ENCODE measurements at places on chromosomes 2 and 18.

- no peak for DNase-seq
These were observed 217.9 kb downstream of the VAPA start for GRCh38 chr18:10131460-10132395.

DNA sequence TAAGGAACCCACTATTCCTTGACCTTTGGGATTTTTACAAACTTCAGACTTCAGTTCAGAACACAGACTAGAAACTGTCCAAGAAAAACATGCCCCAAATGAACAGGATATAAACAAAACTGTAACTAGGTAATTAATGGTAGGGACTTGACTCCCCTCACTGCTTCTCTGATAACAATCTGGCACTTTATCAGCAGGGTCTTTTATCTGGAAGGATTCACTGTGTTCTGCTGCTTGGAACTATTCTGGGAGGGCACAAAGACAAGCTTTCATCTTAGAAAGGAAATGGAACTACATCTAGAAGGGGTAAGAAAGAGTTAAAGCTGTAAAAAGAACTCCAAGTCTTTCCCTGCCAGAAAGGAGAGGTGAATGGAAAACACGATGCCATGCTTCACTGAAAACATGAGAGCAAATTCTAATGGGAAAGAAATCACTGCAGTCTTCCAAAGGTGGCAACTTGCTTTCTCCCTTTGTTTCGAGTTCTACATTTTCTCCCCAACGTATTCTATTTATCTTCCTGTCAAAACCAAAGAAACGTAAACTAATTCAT is 181.2 kb downstream of the THADA start:
- DNase-seq = no peak

- DNase-seq = no peak
These were observed 271.1 kb downstream of the PRKCE start for GRCh38 chr2:45922577-45922988.

DNA sequence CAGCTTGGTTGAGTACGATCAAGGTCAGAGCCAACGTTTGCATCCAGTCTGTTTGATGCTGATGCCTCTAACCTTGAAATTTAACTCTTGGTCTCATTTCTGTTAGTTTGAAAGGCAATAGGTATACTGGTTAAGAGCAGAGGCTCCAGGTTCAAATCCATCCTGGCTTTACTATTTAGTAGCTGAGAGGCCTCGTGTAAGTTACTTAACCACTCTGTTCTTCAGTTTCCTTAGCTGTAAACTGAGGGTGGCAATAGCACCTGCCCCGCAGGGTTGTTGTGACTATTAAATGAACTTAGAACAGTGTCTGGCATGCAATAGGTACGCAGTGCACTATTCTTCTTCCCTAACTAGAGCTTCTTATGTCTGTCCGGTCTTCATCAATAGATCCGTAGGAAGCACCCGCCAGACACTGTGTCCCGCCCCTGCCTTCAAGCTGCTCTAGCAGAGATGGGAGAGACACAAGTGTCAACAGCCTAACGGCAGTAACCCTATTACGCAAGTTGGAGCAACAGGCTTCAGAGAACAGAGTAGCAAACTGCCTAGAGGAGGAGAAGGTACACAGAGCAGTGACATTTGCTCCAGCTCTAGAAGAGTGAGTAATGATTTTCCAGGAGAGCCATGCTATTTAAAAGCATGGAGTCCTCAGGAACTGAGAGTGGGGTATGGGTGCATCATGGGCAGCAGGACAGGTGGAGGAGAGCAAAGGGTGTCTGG is 62.7 kb upstream of the ST3GAL5 start:
- DNase-seq = no peak

DNA sequence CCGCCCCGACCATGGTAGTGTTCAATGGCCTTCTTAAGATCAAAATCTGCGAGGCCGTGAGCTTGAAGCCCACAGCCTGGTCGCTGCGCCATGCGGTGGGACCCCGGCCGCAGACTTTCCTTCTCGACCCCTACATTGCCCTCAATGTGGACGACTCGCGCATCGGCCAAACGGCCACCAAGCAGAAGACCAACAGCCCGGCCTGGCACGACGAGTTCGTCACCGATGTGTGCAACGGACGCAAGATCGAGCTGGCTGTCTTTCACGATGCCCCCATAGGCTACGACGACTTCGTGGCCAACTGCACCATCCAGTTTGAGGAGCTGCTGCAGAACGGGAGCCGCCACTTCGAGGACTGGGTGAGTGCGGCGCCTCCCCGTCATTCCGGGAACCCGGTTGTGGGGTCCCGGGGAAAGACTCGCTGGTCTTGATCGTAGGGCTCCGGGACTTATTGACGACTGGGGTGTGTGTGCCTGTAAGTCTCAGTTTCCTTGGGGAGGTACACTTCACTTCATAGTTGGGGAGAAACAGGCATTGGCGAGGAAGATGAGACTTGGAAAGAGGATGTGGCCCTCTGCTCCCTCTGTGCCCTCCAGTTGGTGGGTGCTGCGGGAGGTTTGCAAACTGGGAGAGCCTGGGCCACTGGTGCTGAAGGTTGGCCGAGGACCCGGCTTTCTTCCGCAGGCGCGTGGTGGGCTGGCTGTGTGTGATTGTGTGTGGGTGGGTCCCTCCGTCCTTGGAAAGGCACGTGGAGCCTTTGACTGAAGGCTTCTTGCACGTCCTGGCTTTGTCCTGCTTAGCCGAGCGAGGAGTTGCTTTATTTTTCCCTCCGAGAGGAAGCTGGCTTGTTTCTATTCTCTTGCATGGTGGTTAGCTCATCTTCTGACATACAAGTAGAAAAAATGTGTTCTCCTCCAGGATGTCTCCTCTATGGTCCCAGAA is 886 bp downstream of the PRKCE start:
- peak; percentile 34 for DNase-seq

DNA sequence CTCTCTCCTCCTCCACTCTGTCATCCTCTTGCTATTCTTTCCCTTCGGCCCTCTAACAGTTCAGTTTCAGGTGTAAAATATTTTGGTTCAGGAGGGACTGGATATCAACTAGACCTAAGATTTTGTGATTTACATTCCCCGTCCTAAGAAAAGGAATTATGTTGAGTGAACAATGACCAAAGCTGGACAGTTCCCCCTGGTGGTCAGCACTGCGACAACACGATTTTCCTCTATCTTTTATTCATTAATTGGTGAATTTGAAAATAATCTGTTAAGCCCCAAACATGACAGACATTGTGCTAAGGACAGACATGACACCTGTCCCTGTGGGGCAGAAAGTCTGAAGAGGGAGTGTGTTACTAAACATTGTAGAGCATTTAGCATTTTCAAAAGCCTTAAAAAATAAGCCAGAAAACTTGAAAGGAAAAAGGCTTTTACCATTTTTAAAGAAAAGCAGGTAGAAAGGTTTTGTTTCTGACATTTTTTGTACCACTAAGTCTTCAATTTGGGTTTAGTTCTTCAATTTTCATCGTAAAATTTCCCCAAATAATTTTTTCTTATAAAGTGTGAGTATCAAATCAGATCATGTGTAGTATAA is 28.4 kb upstream of the GTF2A1L start:
- DNase-seq = peak; percentile 23

Data from activated naive CD8-positive, alpha-beta T cell treated with anti-CD3 and anti-CD28 coated beads, Interleukin-2, amount 50 U/mL, for 24 hours (primary cell).